Stomach (tissue), 19 donors: ENCODE measurements at places on chromosomes 2 and 18.

DNA sequence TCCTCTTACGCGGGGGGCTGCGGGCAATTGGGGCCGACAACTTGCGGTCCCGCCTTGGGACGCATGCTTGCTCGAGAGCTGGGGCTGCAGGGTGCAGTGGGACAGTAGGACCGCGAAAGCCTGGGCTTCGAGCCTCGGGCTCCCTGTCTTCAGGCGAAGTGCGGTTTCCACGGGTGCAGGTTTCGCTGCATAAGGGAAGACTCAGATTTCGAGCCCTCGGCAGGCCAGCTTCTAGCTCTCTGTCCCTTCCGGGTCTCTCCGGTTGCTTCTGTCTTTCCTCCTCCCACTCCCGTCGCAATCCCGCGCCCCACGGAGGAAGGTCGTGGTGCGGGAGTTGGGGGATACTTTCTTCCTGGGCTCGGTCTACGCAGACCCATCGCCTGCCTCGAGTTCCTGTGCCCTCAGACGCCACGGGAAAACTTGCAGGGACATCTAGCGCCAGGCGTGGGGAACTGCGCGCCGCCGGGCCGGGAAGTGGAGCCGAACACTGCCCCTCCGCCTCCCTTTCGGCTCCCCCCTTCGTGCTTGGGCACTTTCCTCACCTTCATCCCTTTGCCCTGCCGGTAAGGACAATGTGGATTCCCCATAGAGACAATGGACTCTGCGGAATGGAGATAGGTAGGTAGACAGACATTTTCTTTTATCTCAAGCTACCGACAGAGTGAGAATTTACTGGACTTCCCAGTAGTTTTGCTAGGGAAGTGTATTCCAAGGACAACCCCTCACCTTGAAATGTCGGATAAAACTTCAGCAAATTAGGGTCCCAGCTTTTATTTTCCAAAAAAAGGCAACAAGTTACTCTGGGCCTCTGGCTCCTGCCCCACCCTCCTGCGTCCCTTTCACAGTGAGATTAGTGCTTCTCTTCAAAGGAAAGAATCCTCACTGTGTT is 4.2 kb upstream of the HOXD13 start:
- DNase-seq = peak; percentile 54

GRCh38 chr2:197869501-197870111 is 65.2 kb downstream of the PLCL1 start:
- DNase-seq = no peak

DNA sequence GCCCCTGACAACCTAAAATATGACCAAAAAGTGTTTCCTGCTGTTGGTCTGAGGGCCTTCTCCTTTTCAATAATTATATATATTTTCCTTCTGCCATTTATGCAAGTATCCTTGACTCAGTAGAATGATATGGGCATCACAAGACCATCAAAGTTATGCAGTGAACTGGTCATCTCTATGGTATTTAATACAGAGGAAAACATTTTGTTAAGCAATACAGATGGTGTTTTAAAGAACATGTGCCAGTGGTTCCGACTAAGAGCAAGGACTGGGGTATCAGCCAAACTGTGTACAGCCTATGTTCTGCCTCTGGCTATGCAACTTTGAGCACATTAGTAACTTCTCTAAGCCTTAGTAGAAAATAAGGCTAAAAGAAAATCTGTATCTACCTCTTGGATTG is 179.0 kb downstream of the TRABD2A start:
- no peak for DNase-seq

DNA sequence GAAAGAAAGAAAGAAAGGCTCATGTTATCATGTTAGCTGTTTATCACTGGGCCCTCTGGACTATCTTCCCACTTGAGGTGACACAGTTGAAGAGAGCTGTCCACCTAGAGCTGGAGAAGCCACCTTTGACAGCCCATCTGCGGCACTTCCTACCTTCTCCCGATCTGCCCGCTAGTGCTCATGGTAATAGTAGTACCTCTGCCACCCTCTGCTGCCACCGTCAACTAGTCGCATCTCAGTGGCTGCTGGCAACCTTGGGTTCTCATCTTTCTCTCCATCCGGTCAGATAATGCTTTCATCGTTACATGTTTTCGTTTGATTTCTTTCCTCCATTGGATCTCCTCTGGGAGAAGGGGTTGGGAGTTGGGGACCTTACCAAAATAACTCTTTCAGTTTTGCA is 63.2 kb upstream of the COPS8 start:
- DNase-seq = no peak

GRCh38 chr2:153268941-153269461 is 209.6 kb downstream of the RPRM start:
- no peak for DNase-seq

DNA sequence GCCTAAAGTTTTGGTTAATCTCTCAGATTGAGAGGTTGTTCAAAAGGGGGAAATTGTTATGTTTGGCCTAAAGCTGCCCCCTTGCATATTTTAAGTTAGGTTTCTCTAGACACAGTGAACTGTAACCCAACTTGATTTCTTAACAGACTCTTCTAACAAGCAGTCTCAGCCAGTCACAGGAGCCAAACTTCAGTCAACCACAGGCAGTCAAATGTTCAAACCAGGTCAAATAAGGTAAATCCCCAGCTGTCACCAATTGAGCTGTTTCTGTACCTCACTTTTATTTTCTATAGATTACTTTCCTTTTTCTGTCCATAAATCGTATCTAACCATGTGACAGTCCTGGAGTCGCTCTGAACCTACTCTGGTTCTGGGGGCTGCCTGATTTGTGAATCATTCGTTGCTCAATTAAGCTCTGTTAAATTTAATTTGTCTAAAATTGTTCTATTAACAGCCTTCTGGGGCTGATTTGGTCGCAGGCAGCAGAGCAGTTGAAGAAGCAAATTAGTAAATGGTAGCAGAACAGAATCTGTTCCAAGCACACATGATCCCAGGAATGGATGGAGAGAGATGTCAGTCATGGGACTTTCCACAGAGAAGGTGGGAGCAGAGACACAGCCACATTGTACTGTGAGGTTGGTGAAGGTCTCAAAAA is 16.4 kb upstream of the NFU1 start:
- DNase-seq = no peak

DNA sequence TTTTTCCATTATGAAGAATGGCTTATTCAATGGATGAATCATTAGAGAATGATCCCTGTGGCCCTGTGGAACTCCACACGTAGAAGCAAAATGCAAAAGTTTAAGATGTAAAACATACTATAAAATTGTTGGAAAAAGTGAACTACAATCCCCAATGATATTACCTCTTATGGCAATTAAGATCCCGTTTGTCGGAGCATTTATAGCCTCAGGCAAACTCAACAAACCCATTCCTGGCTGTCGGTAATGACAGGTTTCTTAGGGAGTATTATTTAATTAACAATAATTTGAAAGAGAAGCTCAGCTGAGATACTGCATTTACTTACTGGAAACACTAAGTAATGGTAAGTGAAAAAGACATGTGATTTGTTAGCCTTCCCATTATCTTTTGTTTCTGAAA is 138.3 kb downstream of the CDH20 start:
- DNase-seq = no peak

DNA sequence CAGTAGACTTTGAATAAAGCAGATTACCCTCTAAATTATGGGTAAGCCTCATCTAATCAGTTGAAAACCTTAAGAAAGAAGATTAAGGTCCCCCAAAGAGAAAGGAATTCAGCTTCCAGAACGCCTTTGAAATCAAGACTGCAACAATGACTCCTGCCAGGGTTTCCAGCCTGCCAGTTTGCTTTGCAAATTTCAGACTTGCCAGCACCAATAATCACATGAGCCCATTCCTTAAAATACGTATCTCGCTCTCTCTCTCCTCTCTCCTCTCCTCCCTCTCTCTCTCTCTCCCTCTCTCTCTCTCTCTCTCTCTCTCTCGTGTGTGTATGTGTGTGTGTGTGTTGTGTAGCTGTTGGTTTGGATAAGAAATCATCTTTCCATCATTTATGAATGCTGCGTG is 184.2 kb downstream of the PDE1A start:
- no peak for DNase-seq

GRCh38 chr2:28082131-28082530 is 191.6 kb downstream of the BABAM2 start:
- no peak for DNase-seq

- DNase-seq = no peak
Observed at GRCh38 chr2:100803334-100803733, 16.6 kb upstream of the NPAS2 start.

- no peak for DNase-seq
Observed at GRCh38 chr18:34522603-34523002, 187.5 kb upstream of the DTNA start.

- DNase-seq = no peak
Observed at GRCh38 chr18:2655954-2656236, 369 bp downstream of the SMCHD1 start.

DNA sequence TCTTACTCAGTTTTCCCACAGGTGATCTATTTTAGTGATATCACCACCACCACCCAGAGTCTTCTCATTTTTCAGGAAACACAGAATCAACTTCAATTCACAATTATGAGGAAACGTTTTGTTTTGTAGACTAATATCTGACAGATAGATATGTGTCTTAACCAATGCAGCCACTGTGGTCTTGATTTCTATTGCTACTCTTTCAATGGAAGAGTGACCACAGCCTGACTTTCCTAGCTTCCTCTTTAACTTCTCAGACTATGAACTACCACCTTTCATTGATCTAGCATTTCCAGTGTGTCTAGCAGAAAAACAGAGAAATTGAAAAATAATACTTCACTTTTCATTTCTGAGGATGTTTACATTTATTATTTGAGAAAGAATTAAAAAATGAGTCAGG is 20.5 kb downstream of the ADAM17 start:
- no peak for DNase-seq

DNA sequence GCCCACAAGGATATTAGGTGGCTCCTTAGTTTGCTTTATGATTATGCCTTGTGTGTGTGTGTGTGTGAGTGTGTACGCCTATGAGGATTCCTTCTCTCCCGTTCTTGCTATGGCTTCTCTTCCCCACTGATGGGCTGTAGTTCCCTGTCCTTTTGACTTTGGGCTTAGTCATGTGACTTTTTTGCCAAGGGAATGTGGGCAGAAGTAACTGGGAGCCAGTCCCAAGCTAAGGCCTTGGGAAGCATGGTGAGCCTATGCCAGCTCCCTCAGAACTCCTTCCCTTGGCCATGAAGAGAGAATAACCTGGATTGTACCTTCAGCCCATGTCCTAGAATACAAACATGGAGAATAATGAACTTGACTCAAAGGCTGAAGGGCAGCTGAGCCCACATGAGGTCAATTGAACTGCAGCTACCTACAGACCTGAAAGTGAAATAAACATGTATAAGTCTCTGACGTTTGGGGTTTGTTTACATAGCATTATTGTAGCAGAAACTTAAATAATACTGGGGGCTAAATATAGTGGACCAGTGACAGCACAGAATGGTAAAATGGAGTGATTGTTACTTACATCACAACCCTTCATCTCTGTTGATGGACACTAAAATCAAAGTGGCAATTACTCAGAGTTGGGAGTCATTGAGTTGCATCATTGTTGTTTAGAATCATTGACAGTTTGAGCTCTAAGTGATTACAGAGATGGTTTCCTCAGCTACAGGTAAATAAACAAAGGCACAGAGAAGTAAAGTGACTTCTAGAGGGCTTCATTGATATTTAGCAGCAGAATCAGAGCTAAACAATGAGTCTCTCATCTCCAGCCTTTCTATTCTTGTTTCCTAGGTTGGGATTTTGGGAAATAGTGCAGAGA is 15.3 kb upstream of the IL36G start:
- DNase-seq = no peak

DNA sequence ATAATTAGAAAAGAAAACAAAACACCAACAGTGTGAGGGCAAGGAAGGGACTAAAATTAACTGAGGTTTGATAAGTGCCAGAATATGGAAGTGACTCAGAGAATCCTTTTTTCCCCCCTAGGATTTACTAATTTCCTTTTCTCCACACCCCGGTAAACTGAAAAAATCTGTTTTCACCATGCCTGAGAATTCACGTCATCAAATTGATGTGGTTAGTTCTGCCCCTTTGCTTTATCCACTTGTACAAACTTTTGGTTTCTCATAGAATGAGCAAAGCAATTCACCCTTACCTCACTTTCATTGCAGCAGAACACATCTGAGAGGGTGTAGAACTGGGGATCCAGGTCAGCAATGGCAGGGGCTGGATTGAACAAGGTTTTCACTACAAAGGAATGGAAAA is 57.8 kb downstream of the RBKS start:
- no peak for DNase-seq

GRCh38 chr2:72425996-72426395 is 278.3 kb upstream of the CYP26B1 start:
- DNase-seq = no peak
